ENCODE measurements at places on chromosomes 13 and 19. TPM values are rescaled to one million over a fixed set of nuclear protein-coding genes. Genes with fewer than 3 reads are reported as not detected.

- DNase-seq: no peak
Observed at GRCh38 chr19:35018379-35018778, 11.9 kb upstream of the SCN1B start.

Gene PRR36
- polyA plus RNA-seq: 13.4 TPM

Gene GPC6
- polyA plus RNA-seq: 27.1 TPM

- DNase-seq: peak; percentile 77
Observed at GRCh38 chr19:7515645-7516151, at the start of gene ZNF358. ZNF358 (plus strand) TSS chr19:7516103; CDS start chr19:7519243, 3,140 bp downstream.

GRCh38 chr19:51185069-51185867 is 39.6 kb upstream of the CD33 start:
- no peak for DNase-seq

- DNase-seq: no peak
Observed at GRCh38 chr13:42049454-42049813, 986 bp downstream of the DGKH start.

- no peak for DNase-seq
Observed at GRCh38 chr13:77583581-77583980, 48.1 kb downstream of the SCEL start.

DNA sequence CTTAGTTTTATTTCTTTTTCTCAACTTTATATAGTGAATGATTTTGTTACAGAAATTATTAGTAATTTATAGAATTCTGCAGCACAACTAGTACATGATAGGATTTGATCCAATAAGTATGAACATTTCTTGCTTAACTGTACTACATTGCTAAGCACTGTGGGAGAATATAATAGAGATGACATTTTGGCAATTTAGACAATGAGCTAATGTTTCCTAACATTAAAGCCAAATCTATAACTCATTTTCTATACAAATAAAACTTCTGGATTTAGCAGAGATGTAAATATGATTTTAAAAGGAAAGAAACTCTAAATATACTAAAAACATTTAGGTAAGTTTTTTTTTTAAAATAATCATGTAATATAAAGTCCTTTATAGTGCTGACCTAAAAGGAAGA is 87.3 kb downstream of the FNDC3A start:
- DNase-seq: no peak

- DNase-seq: no peak
Observed at GRCh38 chr13:59689057-59689456, 474.7 kb downstream of the DIAPH3 start.

- peak; percentile 63 for DNase-seq
Observed at GRCh38 chr13:42969565-42970172, 22.4 kb downstream of the EPSTI1 start.

DNA sequence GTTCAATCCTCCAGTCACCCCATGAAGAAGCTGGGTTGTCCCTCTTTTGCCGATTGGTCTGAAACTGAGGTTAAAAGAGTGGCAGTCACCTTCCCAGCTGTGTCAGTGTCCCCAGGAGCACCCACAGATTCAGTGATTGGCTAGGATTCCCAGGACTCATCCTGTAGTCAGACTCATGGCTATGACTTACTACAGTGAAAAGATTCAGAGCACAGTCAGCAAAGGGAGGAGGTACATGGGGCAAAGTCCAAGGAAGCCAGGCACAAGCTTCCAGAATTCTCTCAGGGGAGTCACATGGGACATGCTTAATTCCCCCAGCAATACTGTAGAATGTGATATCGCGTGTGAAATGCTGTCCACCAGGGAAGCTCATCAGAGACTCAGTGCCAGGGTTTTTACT is 14.2 kb downstream of the ZNF473 start:
- no peak for DNase-seq

DNA sequence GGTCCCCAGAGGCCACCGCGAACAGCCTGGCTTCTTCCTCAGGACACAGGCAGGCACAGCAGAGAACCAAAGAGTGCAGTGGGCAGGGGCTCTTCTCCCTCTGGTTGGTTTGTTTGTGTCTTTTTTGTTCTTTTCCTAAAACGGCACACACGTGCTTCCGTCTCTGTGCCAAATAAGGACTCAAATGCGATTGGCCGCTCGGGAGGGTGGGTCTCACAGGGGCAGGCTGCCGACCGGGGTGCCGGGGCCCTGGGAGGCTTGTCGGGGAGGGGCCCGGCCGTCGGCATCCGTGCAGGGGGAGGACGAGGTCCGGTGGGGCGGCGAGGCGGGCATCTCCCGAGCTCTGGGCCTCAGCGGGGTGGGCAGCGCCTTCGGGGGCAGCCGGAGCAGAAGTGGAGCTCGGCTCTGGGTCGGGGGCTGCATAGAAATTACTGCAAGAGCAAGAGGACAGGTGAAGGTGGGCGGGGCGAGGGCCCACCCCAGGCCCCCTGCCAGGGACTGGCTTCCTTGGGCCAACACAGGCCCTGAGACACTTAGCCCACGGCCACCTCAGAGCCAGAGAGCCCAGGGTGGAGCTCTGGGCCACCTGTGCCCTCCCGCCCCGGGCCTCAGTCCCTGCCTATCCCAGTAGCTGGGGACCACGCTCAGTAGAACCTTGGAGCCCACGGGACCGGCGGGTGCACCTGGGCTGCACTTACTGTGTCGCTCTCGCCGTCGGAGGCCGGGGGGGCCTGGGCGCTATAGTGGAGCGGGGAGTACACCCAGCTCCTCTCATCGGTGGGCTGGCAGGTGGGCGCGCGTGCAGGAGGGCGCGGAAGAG is 6.4 kb upstream of the CACTIN start:
- no peak for DNase-seq

Gene ANGPTL8
- polyA plus RNA-seq: 1.0 TPM

GRCh38 chr13:38943231-38943630 is 47.4 kb downstream of the STOML3 start:
- no peak for DNase-seq

- no peak for DNase-seq
Observed at GRCh38 chr13:94947392-94947791, 235.0 kb upstream of the SOX21 start.

GRCh38 chr19:55703790-55704215 is 28.8 kb downstream of the EPN1 start:
- peak; percentile 13 for DNase-seq

Gene FSTL3
- 17.2 TPM for polyA plus RNA-seq

GRCh38 chr19:5530701-5531100 is 37.1 kb downstream of the TINCR start:
- no peak for DNase-seq

Gene APC2
- 1.2 TPM for polyA plus RNA-seq

DNA sequence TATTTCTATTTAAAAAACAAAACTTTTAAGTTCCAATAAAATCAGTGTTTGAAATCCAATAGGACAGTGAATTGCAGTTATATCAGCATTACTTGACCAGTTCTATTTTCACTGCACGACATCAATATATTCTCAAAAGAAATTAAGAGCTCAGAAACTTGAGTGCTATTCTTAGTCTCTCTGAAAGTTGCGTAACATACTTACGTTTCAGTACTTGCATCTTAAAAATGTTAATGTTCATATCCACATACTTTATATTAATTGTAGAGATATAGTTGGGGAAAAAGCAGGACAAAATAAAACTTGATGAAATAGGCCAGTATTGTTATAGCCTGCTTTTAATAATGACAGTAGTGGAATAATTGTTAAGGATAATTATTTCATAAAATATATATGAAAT is 720.5 kb upstream of the PCDH9 start:
- DNase-seq: no peak

Gene SERP2
- 8.4 TPM for polyA plus RNA-seq

GRCh38 chr13:25657157-25657556 is 285.4 kb downstream of the ATP8A2 start:
- DNase-seq: peak; percentile 69

Gene C1QTNF9
- polyA plus RNA-seq: 0.33 TPM

DNA sequence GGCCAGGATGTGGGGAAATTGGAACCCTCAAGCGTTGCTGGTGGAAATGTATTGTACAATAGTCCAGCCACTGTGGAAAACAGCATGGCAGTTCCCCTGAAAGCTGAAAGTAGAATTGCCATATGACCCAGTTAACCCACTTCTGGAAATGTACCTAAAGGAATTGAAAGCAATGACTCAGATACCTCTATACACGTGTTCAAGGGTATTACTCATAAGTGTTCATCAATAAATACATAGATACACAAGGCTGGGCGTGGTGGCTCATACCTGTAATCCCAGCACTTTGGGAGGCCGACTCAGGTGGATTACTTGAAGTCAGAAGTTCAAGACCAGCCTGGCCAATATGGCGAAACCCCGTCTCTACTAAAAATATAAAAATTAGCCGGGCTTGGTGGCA is 71.9 kb upstream of the IRS2 start:
- no peak for DNase-seq

Gene ZNF534
- 0.64 TPM for polyA plus RNA-seq

- no peak for DNase-seq
Observed at GRCh38 chr13:106373989-106374572, 161.4 kb downstream of the EFNB2 start.

DNA sequence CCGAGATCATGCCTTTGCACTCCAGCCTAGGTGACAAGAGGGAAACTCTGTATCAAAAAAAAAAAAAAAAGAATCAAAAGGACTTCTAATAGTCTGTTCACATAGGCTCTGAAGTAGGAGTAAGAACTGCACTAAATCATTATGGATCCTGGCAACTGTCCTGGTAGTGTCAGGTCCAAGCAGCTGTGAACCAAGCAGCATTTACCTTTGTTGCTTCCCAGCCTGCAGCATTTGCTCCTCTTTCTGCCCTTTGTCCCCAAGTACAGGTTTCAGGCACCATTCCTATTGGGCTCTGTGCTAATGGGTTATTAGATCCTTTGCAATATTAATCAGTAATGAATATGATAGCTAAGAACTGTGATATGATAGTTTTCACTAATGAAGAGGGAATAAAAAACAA is 77.4 kb upstream of the NBEA start:
- no peak for DNase-seq

- no peak for DNase-seq
Observed at GRCh38 chr19:18445262-18445948, 7.5 kb upstream of the ISYNA1 start.

GRCh38 chr13:64962404-64962803 is 2267.7 kb downstream of the PCDH9 start:
- DNase-seq: no peak

DNA sequence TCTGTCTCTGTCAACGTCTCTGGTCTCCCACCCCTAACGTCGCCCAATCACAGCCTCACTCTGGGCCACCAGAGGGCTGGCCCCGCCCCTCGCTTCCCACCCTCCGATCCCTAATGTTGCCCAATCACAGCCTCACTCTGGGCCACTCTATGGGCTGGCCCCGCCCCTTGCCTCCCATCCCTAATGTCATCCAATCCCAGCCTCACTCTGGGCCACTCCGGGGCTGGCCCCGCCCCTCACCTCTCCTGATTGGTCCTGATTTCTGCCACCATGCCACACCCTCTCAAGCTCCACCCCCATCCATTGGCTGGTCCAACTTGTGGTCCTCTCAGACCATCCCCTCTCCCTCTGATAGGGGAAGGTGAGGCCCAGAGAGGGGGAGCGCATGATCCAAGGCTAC is 24.9 kb downstream of the CELF5 start:
- DNase-seq: no peak

- peak; percentile 74 for DNase-seq
Observed at GRCh38 chr19:1250437-1251260, 2.3 kb downstream of the MIDN start.

GRCh38 chr19:15292847-15293582 is 39.3 kb downstream of the BRD4 start:
- no peak for DNase-seq

- no peak for DNase-seq
Observed at GRCh38 chr13:43697323-43697722, 89.4 kb downstream of the ENOX1 start.

DNA sequence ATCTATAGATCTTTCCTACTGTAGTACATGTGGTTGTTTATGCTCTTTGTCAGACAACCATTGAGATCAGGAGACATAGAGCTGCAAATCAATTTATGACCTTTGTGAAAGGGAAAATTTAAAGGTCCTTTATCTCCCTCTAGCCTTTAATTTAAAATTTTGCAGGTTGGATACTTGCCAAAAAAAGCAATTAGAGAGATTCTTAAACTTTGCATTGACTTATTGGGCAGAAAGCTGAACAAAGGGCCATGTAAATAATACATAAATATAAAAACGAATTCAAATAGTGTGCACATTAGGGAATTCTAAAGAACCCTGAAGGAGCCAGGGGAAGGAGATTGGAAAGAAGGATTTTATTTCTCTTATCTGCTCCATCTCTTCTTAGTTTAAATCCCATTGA is 22.0 kb upstream of the RB1 start:
- no peak for DNase-seq

Gene CYP4F12
- 5.4 TPM for polyA plus RNA-seq

Gene ZNF43
- 30.4 TPM for polyA plus RNA-seq

Gene SCN1B
- polyA plus RNA-seq: 1.1 TPM

DNA sequence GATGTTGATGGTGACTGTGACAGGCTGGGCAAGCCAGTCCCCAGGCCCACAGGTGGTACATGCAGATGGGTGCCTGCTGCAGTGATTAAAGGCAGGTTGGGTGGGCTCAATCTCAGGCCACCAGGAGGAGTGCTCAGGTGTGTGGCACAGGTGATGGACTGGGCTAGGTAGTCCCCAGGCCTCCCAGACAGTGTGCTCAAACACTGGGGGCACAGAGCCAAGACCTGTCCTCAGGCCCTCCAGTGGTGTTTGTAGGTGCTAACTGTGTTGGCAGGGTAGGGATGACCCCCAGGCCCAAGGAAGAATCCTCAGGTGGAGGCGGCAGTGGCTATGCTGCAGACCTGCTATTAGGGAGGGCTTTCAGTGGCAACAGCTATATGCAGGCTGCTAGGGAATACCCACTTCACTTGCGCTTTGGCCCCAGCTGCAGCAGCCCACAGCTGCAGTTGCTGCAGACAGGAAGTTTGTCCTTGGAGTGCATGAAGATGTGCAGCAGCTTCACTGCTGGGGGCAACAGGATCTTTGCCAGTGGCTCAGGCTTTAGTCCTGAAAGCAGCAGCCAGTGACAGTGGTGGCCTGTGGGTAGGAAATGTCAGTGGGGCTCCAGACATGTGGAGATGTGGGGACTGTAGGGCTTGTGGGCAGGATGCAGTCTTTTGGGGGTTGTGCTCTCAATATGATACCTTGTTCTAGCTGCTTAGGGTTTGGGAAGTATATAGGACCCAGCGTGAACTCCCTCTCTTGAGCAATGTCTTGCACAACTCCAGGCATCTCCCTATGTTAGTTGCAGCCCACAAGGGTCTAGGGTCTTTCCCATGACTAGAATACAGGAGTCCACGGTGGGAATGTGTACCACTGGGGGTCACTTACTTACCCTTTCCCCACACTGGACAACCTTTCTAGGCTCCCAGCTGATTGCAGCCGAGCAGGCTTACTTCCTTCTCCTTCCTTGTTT is 54.1 kb upstream of the MLNR start:
- no peak for DNase-seq

Gene MAP2K2
- polyA plus RNA-seq: 118 TPM

DNA sequence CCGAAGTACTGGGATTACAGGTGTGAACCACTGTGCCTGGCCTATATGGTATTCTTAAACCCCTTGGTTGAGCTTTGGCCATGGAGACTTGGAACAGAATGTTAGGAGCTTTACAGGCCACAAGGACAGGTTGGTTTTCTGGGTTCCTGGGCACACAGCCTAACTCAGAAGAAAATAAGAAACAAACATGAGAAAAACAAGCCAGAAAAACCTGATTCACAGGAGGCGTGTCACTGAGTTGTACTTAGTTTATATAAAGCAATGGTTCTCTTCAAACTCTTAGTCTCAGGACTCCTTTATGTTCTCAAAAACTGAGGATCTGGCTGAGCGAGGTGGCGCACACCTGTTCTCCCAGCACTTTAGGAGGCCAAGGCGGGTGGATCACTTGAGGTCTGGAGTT is 125.1 kb upstream of the SPATA13 start:
- DNase-seq: no peak

Data from right lung (tissue), 10 donors.